Iris pigment epithelial cell (primary cell): ENCODE measurements at places on chromosomes 5 and 9.

DNA sequence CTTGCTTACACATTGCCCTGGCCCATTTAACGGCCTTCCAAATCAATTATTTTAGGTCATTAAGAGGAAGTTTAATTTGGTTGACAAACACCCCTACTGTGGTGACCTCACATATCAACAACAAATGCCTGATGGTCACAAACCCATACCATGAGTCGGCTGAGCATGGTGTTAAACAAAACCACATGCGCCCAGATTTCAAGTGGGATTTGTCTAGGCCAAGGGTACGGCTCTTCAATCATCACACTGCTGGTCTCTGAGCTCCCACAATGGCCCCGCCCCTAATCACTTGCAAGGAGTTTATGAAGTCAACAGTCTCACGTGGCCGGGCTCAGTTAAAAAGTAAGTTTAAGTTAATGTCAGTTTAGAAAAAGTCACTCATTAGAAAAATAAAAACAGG is 243.8 kb downstream of the CRB2 start:
- DNase-seq, result no peak

GRCh38 chr9:69293156-69293555 is 31.9 kb upstream of the ENTREP1 start:
- DNase-seq, result no peak

DNA sequence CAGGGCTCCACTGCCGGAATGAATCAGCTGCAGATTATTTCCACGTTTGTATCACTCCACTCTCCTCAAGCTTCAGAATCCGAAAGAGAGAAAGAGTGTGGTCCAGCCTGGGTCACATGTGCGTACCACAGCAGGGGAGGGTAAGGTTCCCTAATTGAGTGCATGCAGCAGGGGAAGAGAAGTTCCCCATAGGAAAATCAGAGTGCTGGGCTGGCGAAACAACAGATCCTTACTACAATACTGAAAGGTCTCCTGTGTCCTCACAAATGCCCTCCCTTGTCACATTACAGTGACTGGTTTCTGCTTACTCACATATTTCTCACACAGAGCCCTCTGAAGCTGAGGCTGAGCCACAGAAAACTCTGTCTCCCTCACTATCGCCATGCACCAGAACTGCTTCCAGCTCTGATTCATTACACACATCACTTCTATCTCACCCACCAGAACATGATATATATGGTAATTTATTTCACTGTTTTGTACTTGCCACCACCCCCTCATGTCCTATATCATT is 532.2 kb upstream of the TUSC1 start:
- no peak for DNase-seq

GRCh38 chr9:107387409-107387808 is 102.2 kb downstream of the KLF4 start:
- peak; percentile 10 for DNase-seq

DNA sequence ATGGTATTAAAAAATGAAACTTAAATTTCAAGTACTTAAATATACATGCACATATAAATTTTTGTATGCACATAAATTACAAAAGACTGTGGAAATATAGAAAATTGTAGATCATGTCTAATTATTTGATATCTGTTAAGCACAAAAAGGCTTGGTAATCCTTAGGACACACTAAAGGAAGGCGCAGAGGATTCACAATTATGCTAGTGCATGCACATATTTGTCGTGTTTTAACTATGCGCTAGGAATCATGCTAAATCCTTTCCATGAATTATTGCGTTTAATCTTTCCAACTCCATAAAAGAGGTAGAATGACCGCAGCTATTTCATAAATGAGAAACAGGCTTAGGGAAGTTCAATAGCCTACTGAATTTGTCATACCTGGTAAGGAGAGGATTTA is 244.1 kb upstream of the ITGA1 start:
- DNase-seq, result no peak

DNA sequence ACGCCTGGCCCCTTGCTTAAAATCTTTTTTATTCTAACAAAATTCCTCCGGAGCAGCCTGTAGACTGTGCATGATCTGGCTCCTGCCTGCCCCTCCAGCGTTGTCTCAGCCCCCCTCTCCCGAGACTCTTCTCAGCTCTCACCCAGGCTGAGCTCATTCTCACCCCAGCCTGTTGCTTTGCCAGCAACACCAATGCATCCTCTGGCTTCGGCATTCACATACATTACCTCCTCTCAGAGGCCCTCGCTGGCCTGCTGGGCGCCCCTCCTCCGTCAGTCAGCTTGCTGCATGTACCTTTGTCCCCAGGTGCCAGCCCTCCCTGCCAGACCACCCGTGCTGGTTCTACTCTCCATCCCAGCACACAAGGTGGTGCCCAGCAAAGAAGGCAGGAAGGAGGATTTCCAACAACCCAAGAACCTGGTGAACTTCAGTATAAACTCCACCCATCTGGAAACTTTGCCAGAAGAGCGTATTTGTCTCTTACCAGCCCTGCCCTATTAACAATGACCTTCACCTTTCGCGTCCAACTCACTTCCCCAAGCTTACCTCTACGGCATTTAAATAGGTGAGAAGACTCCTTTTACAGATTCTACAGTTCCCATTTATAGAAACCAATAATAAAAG is 35.0 kb downstream of the MYO10 start:
- no peak for DNase-seq

- DNase-seq, result no peak
Measured at GRCh38 chr5:139955053-139955605, 88.0 kb downstream of the NRG2 start.

- no peak for DNase-seq
Measured at GRCh38 chr9:129979071-129979745, 63.8 kb downstream of the FNBP1 start.

- DNase-seq, result no peak
Measured at GRCh38 chr5:176737746-176738636, 72.4 kb upstream of the UNC5A start.

DNA sequence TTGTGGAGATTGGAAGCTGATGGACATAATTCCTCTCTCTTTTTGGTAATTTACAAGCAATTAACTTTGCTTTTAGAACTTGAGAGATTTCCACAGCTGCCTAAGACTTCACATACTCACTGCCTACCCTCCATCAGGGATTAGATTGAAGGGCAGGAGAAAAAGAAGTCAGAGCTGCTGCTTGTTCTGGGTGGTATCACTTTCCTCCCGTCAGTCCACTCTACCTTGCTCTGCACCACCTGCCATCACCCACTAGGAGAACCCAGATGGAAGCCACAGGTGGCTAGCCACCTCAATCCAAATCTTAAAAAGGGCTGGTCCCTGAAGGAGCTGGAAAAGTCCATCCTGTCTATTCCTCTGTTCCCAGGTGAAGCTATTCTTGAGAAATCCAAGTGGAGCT is 10.5 kb downstream of the IRF1 start:
- DNase-seq, result no peak

GRCh38 chr5:171882118-171882517 is 96.5 kb downstream of the SMIM23 start:
- DNase-seq, result no peak

- DNase-seq, result no peak
Measured at GRCh38 chr5:116340799-116341198, 233.8 kb downstream of the SEMA6A start.

DNA sequence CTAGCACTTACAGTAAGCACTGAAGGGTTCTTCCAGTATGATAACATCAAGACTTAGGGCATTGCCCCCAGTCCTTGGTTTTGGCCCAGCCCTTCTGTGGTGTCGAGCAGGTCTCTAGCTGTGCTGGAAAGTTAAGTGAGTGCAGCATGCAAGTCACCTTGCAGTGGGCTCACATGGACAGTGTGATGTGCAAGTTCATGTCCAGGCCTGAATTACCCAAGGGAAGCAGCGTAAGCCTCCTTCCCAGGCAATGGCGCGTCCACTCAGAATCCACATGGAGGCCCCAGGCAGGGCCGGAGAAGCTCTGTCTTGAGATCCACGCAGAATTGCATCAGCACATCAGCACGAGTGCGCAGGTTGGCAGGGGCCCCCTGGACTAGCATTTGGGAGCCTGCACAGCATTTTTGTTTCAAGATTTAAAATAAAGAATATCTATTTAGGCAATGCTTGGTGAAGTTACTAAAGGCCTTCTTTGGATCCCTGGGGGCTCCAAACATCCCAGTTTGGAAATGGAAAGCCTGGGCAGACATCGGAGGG is 108.4 kb upstream of the ALDH1B1 start:
- no peak for DNase-seq

DNA sequence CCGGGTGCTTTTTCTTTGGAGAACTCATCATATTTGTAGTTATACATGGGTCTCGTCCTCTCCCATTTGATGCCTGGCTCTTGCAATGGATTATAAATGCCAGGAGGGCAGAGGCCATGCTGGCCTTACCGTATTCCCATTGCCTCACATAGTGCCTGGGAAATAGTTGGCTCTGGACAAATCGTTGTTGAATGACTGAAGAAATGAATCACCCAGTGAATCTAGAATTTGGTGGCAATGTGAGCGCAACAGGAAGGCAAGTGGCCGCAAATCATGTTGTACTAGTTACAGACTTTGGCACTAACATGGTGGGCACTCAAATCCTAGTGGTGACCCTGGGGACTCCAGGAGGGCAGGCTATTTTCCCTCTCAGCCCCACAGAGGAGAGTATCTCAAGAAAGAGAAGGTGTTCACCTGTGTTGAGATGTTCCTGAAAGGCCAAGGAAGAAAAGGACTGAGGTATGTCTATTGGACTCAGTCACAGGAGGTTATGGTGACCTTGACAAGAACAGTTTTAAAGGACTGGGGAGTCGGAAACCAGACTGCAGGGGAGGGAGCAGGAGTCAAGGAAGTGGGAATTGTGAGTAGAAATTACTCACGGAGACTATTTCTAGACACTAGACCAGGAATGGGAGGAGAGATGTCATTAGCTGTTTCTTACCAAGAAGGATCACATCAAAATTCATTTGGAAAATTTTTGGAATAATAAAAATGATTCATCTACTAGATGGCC is 61.7 kb upstream of the COL15A1 start:
- no peak for DNase-seq

- DNase-seq, result no peak
Measured at GRCh38 chr9:8331507-8332330, 532.1 kb upstream of the DMAC1 start.

DNA sequence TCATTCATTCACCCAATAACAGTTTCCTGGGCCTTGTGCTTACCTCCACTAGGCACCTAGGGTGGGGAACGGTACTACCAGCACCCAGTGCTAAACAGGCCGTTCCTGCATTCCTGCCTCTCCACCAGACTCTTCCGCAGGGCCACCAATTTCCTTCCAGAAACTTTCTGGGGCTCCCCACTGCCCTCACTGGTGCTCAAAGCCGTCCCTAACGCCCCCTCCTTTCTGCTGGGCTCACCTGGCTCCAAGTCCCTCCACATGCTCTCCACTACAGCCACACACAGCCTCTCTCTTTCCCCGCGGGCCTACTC is 1.4 kb downstream of the PHF19 start:
- no peak for DNase-seq

- peak; percentile 97 for DNase-seq
Measured at GRCh38 chr5:37738057-37738691, 101.7 kb downstream of the GDNF start.

- DNase-seq, result no peak
Measured at GRCh38 chr5:156851880-156852279, 1.8 kb downstream of the PPP1R2B start.

DNA sequence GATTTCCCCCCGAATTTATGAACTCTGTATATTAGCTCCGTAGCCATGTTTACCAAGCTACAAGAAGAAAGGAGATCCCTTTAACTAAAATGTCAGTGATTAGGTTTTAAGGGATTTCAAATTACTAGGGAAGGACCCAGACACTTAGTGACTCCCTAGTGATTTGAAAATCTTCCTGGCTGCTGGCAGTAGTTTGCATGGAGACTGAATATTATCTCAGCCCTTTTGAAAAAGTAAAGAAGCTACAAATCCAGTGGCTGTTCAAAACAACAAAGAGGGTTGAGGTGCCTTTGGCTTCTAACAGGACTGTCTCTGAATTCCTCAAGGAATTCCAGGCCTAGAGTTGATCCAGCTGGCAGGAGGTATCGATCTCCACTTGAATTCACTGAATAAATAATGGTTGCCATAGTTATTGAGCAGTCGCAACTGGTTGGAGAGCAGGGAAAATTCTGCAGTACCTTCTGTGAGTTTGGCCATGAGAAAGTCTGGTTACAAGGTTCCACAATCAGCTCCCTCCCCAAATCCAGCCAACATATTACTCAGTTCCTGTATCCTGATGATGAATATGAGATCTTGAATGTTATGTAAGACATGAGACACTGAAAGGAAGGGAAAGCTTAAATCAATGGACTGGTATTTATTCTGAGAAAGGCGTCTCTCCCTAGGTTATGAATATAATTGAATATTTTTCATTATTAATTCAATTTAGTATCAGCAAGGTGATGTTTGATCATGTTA is 37.7 kb downstream of the NR4A3 start:
- DNase-seq, result peak; percentile 42

- peak; percentile 76 for DNase-seq
Measured at GRCh38 chr9:105132606-105133005, 111.8 kb upstream of the SLC44A1 start.

DNA sequence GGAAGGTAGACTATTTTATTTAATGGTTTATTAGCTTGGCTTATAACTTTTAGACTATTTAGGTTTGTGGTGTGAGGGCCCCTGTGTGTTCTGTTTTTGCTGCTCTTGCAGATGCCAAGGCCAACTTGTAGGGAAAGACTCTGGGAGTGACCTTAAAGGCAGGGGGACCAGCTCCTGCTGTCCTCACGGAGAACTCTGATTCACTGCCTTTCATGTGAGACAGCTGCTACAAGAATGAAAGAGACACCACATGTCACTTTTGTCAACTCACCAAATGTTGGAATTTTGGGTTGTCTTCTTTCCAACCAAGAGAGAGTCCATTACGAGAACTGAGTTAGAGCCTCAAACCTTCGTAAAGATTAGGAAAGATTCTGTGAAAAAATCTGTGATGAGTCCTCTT is 258.3 kb upstream of the ADAMTSL1 start:
- DNase-seq, result no peak

- DNase-seq, result peak; percentile 13
Measured at GRCh38 chr9:126690431-126691051, 76.8 kb downstream of the LMX1B start.

- peak; percentile 66 for DNase-seq
Measured at GRCh38 chr5:59416451-59416850, 477.1 kb downstream of the PDE4D start.

GRCh38 chr9:132631280-132631679 is 38.5 kb downstream of the DDX31 start:
- DNase-seq, result peak; percentile 63

DNA sequence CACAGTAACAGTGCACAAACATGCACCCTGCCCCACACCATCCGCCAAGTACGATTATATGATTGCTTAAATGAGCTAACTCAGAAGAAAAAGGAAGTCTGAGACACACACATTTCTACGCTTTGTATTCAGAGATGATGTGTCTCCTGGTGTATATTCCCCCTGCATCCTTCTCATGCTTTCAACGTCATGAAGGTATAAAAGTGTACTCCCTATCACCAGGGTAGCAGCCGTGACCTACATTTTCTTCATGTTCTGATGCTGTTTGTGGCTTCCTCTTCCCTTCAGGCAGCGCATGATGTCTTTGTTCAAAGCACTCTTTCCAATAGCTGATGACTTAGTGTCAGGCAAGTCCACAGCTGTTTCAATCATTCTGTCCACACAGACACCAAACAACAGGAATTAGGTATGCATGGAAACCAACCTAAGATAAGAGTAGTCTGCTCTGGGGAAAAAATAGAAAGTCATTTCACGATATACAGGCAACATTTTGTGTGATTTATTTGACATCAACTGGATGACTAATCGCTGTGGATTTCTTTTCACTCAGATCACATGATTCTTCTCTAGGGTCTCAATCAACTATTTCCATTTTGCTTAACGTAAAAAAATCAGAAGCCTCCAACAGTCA is 269.4 kb upstream of the PTGER4 start:
- DNase-seq, result peak; percentile 86

- DNase-seq, result no peak
Measured at GRCh38 chr5:55483885-55484284, 50.9 kb downstream of the PLPP1 start.
